ENCODE measurements at places on chromosomes 3 and 15.

DNA sequence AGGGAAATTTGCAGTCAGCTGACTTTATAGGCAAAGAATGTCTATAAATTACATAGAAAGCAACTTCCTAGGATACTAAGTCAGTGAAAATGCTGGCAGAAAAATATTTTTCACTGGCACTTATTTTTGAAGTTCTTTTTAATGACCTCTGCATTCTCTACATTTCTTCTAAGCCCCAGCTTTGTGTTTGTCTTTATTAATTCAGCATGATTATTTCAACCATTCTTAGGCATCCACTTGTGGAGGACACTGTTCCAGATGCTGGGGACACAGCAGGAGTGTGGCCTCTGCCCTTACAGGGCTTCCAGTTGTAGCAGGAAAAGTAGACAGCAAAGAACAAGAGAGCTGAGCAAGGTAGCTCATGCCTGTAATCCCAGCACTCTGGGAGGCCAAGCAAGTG lies 15.0 kb downstream of the LRRK1 start:
- DNase-seq: no peak

DNA sequence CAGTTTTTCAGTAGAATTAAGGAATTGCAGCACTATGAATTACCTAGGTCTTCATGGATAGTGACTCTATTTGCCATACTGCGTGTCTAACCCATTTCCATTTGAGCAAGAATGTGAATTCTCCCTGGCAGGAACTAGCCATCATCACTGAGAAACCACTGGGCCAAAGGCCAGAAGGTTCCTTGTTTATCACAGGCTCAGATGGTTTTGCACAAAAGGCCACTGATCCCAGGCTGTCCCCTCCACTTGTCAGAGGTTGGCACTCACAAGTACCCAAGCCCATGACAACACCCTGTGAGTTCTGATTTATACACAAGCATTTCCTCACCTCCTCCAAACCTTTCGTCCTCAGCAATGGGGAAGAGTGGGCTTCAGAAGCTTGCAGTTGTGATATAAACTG lies 131.8 kb downstream of the FOXB1 start:
- DNase-seq: no peak

DNA sequence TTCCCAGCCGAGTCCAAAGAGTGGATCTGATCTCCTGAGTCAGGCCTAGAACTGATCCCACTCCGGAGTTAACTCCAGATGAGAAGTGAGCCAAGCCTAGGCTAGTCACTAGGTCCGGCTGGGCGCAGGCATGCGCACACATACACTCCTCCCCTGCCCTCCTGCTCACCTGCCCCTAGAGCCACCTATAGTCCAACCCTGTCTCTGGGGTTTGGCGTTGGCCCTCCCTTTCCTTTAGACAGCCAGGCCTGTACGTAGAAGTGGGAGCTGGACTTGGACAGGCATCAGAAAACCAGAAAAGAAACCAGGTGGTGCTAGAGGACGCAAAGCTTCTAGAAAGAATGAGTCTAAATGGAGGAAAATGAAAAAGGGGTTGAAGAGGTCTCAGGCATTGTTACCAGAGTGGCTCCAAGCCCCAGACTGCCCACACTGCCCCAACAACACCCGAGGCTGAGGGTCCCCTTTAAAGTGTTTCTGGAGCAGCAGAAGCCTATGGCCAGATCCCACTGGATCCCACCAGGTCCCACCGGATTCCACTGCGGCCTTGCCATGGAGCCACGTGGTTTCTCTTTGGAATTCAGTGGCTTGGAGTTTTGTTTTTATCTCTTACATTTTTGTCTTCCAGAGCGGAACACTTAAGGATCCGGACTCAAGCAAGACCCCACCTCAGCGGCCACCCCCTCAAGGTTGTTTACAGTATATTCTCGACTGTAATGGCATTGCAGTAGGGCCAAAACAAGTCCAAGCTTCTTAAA lies 24.2 kb upstream of the TIMP4 start:
- no peak for DNase-seq

DNA sequence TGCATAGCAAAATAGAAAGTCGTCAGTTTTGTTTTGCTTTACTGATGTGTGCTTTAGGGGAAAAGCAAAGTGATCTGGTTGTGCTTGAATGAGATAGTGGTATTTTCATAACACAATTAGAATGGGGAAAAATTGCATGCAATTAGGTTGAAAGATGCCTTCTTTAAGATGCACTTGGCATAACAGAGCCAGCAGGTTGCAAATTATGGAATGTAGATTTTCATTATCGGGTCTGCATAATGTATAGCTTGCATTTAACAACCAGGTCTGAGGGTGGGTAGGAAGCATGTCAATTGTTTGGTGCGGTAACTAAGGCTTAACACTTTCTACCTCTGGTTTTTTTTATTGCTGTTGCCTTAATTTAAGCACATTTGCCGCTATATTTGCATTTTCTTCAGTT lies 370.7 kb upstream of the MCTP2 start:
- DNase-seq: no peak

- no peak for DNase-seq
Measured at GRCh38 chr15:100781961-100782530, 97.6 kb upstream of the ALDH1A3 start.

GRCh38 chr15:85890620-85890980 lies 95.9 kb upstream of the KLHL25 start:
- DNase-seq: no peak

- DNase-seq: no peak
Measured at GRCh38 chr3:108035751-108036150, 55.1 kb downstream of the CD47 start.

DNA sequence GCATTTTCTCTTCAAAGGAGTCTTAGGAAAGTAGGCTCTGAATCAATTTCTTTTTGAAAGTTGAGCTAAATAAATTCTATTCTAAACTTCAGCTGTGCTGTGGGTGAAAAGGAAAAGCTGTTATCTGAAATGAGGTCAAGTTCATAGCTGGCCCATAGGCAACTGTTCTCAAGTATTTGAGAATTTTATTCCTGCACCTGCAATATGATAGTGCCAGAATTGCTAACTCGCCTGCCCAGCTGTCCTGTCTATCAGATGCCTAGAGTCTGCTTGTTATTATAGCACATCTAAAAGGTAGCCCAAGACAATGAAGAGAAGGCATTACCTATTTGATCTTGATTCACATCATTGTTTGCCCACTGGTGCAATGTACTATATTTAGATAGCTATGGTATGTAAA lies 798.7 kb downstream of the DIPK2A start:
- no peak for DNase-seq

GRCh38 chr15:40343512-40343911 lies 2.8 kb upstream of the CCDC9B start:
- DNase-seq: no peak

GRCh38 chr3:4963669-4964570 lies 15.3 kb upstream of the BHLHE40 start:
- DNase-seq: no peak

- DNase-seq: no peak
Measured at GRCh38 chr15:45653702-45654424, 19.0 kb downstream of the SQOR start.

GRCh38 chr3:15206662-15207576 lies 873 bp downstream of the CAPN7 start:
- no peak for DNase-seq

DNA sequence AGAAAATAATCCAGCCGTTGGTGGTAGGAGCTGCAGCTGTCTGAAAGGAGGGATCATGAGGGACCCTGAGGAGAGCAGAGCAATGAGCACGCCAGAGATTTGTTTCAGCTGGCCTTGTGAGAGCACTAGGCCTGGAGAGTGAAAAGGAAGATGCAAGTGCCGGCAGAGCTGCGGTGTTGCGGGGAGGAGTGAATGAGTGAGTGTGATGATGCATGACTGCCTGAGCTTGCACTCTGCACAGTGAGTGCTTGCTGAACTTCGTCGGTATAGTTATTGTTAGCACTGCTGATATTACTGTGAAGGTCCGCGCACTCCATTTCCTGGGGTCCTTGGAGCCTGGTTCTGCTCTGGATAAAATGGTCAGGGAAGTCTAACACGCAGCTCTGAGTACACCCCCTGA lies 23.2 kb downstream of the EIF1B start:
- no peak for DNase-seq

DNA sequence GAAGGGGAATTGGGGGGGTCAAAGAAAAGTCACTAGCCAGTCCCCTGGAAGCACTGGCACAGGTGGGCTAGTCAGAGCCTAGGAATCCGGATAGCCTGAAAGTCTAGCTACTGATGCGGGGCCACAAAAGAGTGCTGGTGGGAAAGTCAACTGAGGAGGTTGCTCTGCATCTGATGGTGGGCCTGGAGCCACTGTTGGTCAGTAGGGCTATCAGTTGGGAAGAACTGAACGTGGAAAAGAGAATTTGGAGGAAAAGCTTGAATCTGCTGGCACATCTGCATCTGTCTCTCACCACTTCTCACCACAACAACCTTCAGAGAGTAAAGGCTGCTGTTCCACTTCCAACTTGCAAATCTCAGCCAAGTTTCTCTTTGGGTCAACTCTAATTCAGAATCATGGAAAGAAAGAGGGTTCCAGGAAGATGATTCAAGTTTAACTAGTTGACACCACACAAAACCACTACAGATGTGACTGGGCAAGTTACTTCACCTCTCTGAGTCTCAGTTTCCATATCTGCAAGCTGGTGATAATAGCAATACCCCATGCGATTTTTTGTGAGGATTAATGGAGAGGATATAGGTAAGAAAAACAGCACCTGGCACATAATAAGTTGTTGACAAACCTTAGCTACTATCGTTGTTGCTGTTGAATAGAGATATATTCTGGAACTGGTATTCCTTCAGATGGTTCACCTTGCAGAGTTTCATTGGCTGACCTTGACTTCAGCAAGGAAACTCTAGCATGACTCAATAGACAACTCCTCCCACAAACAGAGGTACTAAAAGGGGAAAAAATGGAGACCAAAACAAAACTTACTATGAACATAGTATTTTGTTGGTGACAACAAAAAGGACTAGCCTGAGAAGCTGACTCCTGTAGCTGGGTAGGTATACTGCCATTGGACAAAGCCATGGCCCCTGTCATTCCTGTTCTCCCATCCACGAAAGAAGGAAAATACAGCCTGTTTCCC lies 280.2 kb upstream of the STT3B start:
- DNase-seq: no peak

GRCh38 chr15:22227411-22228100 lies 147.2 kb downstream of the OR4M2 start:
- DNase-seq: no peak

DNA sequence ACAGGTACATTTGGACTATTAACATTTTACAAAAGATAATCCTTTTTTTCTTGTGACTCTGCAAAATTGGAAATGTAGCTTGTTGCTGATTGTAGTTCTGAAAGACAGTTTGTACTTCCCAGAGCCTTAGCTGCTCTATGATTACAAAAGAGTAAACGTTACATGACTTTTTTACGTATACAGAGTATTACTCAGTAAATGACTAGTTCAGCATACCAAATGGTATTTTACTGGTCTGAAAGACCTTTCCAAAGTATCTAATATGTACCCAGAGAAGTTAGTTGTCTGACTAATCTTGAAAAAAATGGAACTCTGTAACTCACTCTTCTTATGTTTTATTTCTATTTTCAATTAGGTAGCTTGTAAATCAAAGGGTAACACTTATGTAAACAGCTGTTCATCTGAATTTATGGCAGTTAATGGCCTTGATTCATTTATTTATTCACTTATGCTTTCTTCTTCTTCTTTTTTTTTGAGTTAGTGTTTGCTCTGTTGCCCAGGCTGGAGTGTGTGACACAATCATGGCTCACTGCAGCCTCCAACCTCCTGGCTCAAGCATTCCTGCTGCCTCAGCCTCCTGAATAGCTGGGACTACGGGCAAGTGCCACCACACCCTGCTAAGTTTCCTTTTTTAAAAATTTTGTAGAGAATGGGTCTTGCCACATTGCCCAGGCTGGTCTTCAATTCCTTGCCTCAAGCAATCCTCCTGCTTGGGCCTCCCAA lies 151.7 kb downstream of the C3orf38 start:
- DNase-seq: no peak

DNA sequence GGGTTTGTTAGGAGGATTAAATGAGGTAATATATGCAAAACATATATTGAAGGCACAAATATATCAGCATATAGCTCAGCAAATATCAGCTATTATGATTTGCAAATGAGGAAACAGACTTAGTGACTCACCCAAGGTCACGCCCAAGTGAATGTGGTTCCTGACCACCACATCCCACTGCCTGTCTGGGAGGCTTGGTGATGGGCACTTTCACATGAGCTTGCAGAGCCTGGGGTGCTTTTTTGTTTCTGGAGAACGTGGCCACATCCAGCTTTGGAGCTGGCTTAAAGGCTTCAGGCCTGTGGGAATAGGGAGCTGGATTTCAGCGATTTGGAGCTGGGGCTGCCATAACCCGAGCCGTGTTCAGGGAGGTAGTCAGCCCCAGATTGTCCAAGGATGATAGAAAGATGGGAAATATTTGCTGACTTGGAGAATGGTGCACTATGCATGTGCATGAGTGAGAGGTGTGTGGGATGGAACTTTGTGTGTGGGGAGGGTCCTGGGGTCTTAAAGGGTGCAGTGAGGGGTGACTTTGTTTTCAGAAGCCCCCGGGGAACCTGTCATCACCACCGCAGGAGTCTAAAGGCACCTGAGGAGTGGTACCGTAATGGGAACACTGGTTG lies 12.0 kb upstream of the FGD5 start:
- DNase-seq: no peak

- DNase-seq: no peak
Measured at GRCh38 chr15:38128341-38128781, 124.3 kb upstream of the SPRED1 start.

- DNase-seq: no peak
Measured at GRCh38 chr3:85567071-85567676, 608.4 kb downstream of the CADM2 start.

- DNase-seq: no peak
Measured at GRCh38 chr3:125498630-125499029, 21.4 kb downstream of the SNX4 start.

DNA sequence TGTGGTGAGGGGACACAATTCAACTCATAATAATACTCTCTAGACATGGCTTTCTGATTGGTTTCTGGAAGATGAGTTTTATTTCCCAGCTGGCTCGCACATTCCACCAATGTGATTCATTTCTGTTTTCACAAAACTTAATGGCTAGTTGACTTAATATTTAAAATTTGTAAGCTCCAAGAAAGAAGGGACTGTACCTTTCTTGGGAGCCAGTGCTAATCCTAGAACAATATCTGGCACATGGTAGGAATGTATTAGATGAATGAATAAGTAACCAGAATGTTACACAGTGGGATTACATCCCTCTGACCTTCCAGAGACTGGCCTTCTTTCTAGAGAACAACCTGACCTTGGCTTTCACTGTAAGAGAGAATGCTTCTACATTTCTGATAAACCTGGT lies 262.8 kb downstream of the RORA start:
- DNase-seq: no peak

- no peak for DNase-seq
Measured at GRCh38 chr3:14430706-14431451, 28.5 kb downstream of the SLC6A6 start.

DNA sequence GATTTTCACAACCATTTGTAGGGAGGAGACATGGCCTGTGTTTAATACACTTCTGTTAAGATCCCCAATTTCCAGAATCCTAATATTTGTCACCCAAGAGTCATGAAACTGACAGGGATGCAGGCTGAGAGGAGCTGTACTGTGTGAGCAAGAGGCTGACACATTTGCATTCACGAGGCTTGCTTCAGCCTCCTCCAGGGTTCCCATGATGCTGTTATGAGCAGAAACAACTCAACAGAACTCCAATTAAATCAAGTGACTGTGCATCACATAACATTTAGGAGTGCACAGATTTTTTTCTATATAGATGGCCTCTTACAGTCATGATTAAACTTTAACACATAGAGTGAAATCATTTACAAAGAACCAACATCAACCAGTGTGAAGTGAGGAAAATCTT lies 292.3 kb upstream of the STT3B start:
- no peak for DNase-seq
